ENCODE measurements at places on chromosomes 4 and X.

DNA sequence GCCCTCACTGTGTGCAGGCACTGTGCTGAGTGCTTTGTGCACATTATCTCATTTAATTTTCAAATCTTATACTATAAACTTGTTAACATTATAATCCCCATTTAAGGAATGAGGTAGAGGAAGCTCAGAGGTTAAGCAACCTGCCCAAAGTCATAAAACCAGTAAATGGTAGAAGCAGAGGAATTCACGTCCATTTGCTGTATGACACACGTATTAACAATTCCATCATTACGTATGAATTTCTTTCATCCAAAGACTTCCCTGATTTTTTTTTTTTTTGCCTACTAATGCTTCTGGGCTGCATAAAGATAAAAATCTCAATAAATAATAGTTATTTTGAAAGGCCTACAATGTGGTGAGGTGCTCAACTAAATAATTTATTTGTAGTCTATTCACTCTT lies 64.5 kb upstream of the H2AZ1 start:
- DNase-seq: no peak

DNA sequence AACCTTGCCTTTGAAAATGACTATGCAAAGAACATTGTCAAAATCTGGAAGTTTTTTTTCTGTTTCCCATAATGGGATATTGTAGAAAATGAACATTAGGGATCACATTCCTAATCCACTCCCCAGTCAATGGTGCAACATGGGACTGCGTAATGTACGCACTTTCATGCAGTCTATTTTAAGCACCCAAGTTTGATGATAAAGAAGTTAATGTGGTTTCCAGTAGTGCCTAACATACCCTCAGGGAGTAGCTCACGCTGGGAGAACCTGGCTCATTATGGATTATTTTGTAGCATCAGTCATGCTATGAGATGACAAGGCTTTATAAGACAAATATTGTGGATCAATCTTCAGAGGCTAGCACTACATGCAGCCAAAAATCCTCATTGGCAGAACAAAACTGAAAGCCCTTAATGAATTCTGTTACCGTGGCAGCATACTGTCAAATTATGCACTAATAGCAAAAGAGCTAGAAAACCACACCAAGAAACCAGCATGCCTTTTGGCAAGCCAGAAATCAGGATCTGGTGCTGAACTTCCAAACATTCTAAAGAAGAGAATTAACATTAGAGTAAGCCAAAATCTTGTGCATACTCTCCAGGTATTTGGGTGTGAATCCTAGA lies 1392.8 kb upstream of the TENM3 start:
- DNase-seq: no peak

DNA sequence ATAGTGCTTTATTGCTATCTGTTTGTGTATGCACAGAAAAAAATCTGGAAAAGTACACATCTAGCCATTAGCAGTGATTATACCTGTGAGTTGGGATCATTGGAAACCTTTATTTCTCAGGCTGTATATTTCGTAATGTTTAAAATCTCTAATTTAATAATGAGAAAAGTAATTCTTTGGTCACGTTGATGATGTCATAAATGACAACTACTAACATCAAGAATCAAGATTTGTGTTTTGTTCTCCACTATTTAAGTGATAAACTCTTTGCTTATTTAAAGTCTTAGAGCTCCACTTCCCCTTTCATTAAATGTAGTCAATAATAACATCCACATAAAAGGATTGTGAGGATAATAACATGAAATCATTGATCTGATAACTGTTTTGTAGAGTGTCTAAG lies 126.2 kb downstream of the TMA16 start:
- no peak for DNase-seq

DNA sequence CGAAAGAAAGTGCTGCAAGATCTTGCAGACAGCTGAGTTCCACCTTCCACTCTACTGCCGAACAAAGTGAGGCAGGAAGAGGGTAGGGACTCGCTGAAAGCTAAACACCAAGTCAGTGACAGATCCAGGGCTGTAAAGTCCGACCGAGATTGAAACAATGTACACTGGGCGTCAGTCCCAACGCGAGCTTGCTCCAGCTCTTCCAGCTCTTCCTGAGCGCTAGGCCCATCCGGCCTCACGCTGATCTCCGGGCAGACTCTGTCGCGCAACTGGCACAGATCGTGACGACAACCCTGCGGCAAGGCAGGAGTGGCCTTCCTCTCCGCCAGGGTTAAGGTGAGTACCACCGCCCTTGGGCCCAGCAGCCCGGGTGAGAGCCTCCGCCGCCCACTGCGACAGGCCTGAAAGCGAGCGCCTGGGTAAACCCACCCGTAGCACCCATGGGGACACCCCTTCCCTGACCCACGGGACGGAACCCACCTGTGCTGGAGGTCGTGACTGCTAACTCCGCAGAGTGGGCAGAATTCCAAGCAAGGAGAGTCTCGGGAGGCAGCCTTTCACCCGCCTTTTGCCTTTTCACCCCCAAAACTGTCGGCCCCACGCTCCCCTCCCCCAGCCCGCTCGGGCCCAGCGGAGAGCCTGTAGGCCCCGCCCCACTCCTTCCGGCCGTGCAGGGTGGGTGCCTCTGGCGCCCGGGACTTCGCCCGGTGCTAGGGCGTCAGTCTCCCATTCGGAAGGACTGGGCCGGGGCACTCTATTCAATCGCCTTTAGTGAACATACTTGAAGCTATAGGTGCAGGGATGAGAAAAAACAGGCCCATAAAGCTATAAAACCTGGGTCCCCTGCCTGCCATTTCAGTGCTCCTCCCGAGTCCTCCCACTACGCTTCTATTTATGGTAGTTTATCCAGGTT lies at the start of gene TMLHE:
Gene TMLHE, minus strand, starts transcription at position 641 of the 913 bp plus-strand sequence. CDS start 67,676 bp downstream, outside the sequence.
- peak; percentile 28 for DNase-seq

- no peak for DNase-seq
Measured at GRCh38 chrX:9622128-9622527, 143.5 kb downstream of the GPR143 start.

DNA sequence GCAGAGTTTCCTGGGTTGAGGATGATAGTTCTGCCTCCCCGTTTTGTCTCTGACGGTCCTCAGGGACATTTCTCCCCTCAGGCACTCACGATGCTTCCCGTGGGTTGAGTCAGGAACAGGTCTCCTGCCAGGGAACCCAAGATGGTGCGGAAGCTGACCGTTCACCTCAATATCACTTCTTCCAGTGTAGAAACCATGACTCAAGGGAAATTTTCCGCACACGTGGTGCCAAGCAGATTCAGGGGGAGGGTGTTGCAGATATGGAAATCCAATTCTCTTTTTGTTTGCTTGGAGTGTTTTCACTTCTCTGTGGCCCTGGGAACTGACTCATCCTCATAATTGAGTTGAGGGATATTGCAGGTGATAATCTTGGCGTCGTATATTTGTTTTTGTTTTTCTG lies 46.7 kb downstream of the CXorf49B start:
- DNase-seq: no peak

DNA sequence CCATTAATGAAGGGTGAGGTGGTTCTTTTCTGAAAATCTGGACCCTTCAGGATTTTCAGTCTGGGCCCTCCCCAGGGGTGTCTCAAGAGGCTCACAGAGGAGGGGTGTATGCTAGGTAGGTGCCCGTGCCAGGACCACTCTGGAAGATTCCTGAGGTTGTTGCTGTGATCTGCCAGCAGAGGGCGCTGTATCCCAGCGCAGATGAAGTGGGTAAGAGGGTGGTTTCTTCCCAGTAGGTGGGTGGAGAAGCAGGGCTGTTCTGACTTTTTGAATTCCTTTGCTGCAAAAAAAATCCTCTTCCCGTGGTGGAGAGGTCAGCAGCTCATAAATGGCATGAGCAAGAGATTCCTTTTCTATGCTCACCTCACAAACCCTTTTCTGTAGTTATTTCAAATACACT lies 51.1 kb downstream of the SCML1 start:
- DNase-seq: no peak

- DNase-seq: no peak
Measured at GRCh38 chr4:5925419-5926200, 32.7 kb upstream of the CRMP1 start.

GRCh38 chr4:189771696-189772361 lies 168.8 kb upstream of the FRG1 start:
- no peak for DNase-seq

DNA sequence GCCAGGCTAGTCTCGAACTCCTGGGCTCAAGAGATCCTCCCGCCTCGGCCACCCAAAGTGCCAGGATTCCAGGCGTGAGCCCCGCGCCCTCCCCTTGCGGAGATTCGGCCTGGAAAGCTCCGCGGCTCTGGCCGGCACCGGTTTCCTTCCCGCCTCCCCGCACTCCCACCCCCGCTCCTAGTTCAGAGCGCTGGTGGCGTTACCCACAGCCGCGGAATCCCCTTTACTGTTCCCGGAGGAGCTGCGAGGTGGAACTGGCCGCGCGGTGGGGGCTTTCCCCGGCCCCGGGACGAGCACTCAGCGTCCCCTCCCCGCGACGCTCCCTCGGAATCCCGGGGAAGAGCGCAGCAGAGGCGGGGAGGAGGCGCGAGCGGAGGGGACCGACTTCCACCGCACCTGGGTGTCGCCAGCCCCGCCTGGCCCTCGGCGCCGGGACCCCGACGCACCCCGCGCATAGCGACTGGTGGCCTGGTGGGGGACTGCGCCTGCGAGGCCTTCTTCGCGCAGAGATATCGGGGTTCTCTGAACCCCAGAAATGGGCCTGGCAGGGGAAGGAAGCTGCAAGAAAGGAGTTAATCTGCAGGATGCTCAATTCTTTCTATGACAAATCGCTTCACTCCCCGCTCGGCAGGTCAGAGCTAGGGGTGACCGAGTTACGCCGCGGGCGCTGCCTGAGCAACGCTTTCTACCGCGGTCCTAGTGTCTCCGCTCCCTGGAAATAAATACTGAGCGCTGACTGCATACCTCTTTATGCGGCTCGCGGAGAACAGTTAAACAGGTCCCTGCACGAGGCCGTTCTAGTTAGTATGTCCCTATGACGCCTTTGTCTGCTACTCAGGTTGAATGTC lies 14.6 kb upstream of the SLC25A4 start:
- no peak for DNase-seq

DNA sequence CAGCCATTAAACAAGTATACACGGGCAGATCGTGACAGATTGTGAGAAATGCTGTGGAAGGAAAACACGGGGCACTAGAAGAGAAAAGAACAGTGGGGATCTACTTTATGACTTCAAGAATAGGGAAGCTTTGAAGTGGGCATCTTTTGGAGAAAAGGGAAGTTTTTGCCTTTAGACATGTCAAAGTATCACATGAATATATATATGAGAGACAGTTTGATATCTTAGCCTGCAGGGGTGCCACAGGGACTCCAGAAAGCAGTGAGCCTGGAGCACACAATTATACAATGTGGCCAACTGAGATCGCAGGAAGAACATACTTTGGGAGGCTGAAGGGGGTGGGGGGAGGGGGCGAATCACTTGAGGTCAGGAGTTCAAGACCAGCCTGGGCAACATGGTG lies 35.7 kb downstream of the RELL1 start:
- DNase-seq: no peak

DNA sequence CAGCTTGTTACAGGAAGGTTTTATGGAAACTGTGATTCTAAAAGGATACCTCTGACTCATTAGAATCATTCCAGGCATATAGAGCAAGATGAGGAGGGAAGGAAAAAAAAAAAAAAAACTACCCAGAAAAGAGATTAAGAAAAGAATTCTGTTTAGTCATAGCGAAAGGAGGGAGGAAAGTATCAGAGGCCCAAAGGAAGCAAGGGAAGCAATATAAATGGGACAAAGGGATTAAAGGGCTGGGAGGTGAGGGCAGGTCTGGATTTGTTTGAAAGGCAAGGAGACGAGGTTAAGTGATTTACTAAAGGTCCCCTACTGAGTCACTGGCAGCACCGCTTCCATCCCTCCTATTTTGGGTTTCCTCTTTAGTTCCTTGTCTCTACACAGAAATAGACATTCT lies 88.6 kb upstream of the IL1RAPL1 start:
- no peak for DNase-seq

- no peak for DNase-seq
Measured at GRCh38 chr4:95190751-95191436, 357.9 kb downstream of the UNC5C start.

- DNase-seq: no peak
Measured at GRCh38 chr4:60020389-60020788, 1179.7 kb upstream of the ADGRL3 start.

GRCh38 chr4:128821151-128821550 lies 11.7 kb downstream of the JADE1 start:
- DNase-seq: no peak

DNA sequence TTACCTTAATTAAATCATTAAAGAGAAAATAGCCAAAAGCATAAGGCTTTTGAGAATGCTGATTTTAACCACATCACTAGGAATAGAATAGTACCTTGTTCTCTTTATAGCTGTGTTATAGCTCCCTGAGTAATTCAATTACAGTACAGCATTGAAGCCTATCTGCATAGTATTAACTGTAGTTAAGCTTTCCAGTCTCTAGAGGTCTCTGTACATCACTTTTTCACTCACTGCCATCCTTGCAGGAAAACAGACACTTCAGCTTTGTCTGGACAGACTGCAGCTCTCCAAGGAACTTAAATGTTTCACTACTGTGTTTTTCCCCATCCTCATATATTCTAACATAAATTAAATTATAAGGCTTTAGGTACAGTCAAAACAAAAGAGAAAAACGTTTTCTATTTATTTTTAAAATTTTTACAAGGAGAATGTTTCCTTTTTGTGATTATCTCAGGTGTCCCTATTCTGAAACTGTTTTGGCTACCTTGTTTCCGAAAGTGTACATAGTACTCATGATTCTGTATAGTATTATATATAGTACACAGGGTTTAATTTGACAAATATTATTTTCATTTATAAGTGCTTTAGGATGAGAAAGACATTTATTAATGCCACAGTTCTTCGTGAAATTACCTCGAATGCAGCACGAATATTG lies 407.9 kb downstream of the PCDH18 start:
- no peak for DNase-seq

GRCh38 chr4:66750273-66750672 lies 795.0 kb downstream of the CENPC start:
- DNase-seq: no peak

DNA sequence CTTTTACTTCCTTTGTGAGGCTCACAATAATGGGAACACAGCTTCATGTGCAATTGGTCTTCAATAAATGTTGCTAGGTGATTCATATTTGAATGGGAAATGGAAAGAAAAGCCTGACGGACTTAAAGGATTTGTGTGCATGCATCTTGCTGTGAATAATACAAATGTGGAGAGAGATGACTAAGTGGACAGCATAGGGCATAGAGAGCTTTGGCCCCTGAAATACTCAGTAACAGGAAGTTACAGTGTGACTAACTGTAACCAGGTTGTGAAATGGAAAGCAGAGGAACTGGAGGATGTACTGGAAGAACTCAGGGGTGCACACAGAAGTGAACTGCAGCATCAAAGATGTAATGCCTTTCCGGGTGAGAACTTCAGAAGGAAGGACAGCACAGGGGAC lies 206.7 kb downstream of the MGST2 start:
- DNase-seq: no peak

DNA sequence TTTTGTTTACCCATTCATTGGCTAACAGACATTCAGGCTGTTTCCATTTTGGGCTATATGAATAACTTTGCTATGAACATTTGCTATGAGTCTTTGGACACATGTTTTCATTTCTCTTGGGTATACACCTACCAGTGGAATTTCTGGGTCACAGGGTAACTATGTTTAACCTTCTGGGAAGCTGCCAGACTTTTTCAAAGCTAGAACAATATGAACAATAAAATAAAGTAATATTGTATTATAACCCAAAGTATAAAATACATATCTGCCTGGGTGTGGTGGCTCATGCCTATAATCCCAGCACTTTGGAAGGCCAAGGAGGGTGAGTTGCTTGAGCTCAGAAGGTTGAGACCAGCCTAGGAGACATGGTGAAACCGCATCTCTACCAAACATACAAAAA lies 90.6 kb downstream of the DLG3 start:
- no peak for DNase-seq

- no peak for DNase-seq
Measured at GRCh38 chrX:111465669-111466068, 45.8 kb upstream of the SERTM2 start.

- no peak for DNase-seq
Measured at GRCh38 chrX:37825215-37825842, 22.0 kb downstream of the DYNLT3 start.
